ENCODE measurements at places on chromosomes 5 and 9.

GRCh38 chr9:37284636-37285035 lies 137.9 kb upstream of the GRHPR start:
- no peak for DNase-seq

DNA sequence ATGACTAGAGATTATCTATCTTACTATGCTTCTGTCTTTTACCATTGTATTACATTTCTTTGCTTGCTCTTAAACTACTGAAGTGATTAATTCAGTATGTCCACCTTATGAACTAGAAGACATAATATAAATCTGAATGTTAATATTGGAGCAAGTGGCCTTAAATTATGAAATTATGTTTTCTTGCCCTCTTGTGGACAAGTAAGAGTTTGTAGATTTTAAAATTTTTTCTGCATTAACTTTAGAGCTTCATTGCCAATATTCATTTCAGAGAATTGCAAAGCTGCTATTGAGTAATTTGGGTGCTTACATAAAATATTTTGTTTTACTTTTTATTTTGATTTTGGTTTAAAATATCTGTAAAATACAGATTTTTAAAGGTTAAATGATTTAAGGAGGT lies 55.3 kb downstream of the RANBP17 start:
- DNase-seq = no peak

- no peak for DNase-seq
Measured at GRCh38 chr5:82295144-82295543, 17.0 kb upstream of the RPS23 start.

- no peak for DNase-seq
Measured at GRCh38 chr5:131883984-131884383, 61.5 kb downstream of the MEIKIN start.

- no peak for DNase-seq
Measured at GRCh38 chr9:111076042-111076441, 37.8 kb upstream of the LPAR1 start.

DNA sequence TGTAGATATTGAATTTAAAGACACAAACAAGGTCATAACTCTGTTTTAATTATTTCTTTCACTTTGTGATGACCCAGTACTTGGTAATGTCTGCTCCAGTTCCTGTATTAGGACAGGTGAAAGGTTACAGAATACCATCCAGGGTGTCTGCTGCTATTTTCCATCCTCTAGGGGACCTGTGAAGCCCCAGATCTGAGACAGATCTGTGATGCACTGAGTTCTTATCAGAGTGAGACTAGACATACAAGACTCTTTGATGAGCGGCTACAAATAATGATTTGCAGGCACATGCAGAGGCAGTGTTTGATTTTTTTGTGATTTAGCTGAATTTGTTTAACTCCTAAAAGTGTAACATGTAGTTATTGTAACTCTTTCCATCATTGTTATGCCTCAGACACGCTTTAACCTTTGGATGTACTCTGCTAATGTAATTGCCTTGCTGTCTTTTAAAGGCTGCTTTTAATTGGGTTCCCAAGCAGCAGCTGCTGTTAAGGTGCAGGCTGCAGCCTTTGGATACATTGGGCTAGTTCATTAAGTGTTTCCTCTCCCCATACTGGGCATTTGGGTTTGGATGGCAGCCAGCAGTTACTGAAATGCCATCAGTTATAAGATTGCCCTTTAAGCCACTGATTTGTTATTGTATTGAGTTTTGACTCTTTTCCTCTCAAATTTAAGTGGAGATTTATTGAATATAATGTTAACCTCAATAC lies 63.3 kb downstream of the RASGRF2 start:
- no peak for DNase-seq

DNA sequence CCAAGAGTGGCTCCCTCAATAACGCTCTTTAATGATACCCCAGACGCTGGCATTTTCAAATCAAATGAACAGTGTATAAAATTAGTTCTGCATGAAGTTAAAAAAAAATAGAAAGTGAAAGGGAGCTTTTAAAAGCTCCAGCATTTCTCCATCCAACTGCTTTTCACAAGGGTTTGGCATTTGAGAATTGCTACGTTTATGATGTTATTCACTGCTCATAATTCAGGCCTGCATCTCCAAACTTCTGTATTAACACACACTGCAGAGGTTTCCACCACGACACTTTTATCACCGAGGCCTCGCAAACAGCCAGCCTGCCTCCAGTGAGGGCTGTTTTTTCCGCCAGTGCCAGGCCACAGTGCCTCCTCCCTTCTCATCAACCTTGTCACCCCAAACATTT lies 205.5 kb upstream of the EFNA5 start:
- DNase-seq = no peak

All from NCI-H1930 (cell line).